ENCODE measurements at places on chromosomes 13 and 19.

- H3K36me3 ChIP-seq: peaks cover 35% of the 10 kb centered on the region
- no peak for DNase-seq
- no peaks in the 10 kb centered on the region for H3K27me3 ChIP-seq
- peaks cover 11% of the 10 kb centered on the region for H3K4me1 ChIP-seq
- no peak overlapping the region for H3K4me3 ChIP-seq
- no peak overlapping the region for H3K27ac ChIP-seq
Observed at GRCh38 chr19:5122121-5122400, 153.1 kb downstream of the KDM4B start.

DNA sequence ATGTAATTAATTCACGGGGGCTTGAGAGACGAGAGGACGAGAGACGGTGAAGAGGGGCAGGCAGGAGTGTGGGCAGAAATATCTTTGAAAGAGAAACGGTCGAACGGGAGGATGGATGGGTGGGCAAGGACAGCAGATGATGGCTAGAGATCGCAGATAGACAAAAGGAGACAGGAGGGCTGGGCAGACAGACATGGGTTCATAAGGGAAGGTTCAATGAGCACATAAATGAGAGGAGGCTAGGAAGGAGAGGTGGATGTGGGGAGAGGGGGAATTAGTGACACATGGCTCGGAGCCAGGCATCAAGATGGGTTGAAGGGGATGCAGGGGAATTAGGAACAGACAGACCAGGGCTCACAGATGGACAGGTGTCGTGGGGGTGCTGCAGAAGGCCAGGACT is 1.1 kb downstream of the SYT3 start:
- DNase-seq: no peak
- no peaks in the 10 kb centered on the region for H3K4me1 ChIP-seq
- no peak overlapping the region for H3K27ac ChIP-seq
- no peaks in the 10 kb centered on the region for H3K36me3 ChIP-seq

GRCh38 chr19:12946092-12946721 is 545 bp downstream of the RAD23A start:
- DNase-seq: peak; percentile 77
- peaks cover 13% of the 10 kb centered on the region for H3K4me1 ChIP-seq
- H3K27me3 ChIP-seq: no peaks in the 10 kb centered on the region
- H3K27ac ChIP-seq: peak overlapping the region; percentile 95
- peak overlapping the region; percentile 85 for H3K4me3 ChIP-seq

DNA sequence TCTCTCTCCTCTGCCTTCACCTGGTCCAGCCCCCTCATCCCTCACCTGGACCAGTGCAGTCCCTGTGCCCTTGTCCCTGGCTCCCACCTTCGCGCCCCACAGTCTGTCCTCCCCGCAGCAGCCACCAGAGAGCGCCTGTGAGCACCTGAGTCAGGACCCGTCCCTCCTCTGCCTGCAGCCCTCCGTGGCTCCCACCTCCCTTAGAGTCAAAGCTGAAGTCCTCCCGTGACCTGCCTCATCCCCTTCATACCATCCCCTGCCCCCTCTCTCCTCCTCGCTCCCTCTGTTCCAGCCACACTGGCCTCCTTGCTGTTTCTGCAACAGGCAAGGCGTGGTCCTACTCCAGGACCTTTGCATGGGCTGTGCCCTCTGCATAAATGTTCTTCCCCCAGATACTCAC is 10.3 kb downstream of the CELF5 start:
- H3K4me1 ChIP-seq: no peaks in the 10 kb centered on the region
- no peak overlapping the region for H3K4me3 ChIP-seq
- DNase-seq: no peak
- no peak overlapping the region for H3K27ac ChIP-seq

- no peaks in the 10 kb centered on the region for H3K27me3 ChIP-seq
- no peaks in the 10 kb centered on the region for H3K4me1 ChIP-seq
- H3K27ac ChIP-seq: peak overlapping the region; percentile 96
- peak; percentile 95 for DNase-seq
- H3K36me3 ChIP-seq: no peaks in the 10 kb centered on the region
- peak overlapping the region; percentile 69 for H3K4me3 ChIP-seq
Observed at GRCh38 chr19:18292810-18293641, 11.6 kb upstream of the JUND start.

- no peaks in the 10 kb centered on the region for H3K27me3 ChIP-seq
- DNase-seq: no peak
- H3K36me3 ChIP-seq: peaks cover 34% of the 10 kb centered on the region
- no peak overlapping the region for H3K4me3 ChIP-seq
- H3K4me1 ChIP-seq: peaks cover 24% of the 10 kb centered on the region
Observed at GRCh38 chr19:7988307-7988706, 17.1 kb downstream of the ELAVL1 start.

Measured in lung (tissue), 17 donors.